ENCODE measurements at places on chromosomes 2 and 18. TPM values are rescaled to one million over a fixed set of nuclear protein-coding genes. Genes with fewer than 3 reads are reported as not detected.

Gene TMEM185B
- 27.1 TPM for total RNA-seq

DNA sequence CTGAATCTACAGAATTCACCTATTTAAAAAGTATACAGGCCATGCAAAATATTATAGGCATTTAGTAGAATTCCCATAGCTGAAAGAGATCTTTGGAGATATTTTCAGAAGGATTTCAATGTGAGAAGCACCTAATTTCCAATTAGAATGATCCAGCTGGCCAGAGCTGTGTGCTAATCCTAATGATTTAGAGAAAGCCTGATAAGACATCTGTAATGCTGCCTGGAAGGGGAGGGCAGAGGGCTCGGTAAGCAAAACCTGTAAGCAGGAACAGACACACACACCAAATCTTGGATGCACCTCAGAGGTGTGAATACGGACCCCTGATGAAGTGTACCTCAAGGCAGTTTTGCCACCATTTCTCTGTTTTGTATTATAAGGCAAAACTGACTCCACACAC is 14.0 kb downstream of the SERTAD2 start:
- DNase-seq: no peak

DNA sequence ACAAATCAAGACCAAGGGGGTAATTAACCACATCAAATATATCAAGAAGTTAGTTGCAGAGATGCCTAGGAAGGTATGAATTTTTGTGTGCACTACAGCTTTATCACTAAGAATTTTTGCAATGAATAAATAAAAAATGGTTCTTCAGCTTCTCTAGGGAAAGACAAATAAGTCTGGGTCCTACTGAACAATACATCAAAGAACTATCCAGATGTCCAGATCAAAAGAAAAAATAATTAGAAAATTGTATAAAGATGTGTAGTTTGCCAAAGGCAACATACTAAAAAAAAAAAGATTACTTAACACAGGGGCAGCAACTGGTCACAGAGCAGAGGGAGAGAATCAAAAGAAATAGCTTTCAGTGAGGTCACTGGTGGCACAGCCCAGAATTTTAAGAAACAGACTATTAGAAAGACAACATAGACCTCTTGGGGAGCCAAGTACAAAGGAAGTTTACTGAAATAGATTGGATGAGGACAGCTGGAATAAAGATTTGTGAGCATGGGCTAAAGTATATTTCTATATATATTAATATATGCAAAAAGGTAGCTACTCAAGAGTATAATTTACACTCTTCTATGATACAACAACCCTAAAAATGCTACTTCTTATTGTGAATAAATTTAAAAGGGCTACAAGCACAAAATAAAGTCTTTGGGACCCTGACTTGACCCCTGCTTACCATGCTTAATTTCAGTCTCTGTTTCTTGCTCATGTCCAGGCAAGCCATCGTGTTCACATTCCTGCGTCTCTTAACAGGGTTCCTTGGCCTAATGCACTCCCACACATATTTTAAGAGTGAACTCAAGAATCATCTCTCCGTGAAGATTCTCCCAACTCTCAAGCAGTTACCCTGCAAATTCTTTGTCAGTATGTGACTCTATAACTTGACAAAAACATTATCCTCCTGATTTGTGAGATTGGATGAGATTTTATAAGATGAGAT is 99.0 kb upstream of the GRB14 start:
- DNase-seq: no peak

- DNase-seq: no peak
Observed at GRCh38 chr2:230583581-230583980, 129.1 kb upstream of the CAB39 start.

DNA sequence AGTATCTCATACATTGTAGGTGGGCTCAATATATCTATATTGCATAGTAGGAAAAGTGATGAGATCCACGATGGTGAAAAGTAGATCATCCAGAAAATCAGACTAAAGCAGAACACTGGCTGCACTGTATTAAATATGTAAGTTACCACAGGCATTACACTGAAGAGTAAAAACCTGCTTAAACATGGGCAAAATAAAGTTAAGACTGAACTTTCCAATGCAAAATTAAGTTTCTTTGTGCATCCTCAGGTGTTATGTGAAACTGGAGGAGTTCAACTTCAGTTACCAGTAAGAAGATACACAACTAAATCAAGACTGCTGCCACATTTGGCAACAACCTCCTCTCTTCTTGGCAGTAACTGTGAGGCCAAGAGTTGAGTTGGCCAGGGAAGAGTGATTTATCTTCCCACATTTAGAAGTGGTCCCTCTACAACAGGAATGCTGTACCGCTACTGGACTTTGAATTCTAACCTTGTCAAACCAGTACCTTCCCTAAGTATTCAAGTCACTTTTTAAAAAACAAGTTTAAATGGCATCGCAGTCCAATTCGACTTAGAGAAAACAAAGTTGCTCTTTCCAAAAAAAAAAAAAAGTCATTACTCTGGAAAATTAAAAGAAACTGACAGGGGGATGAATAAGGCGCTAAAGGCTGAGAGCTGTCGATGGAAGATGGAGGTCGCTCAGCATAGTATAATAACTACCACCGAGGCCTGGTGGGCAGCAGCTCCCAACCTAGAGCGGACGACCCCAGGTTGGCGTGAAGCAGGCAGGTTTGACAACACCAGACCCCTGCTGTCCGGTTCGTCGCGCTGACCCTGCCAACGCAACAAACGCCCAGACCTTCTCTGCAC is 1.1 kb downstream of the MAP4K3 start:
- DNase-seq: no peak

GRCh38 chr2:42249284-42249683 is 80.1 kb downstream of the EML4 start:
- no peak for DNase-seq

DNA sequence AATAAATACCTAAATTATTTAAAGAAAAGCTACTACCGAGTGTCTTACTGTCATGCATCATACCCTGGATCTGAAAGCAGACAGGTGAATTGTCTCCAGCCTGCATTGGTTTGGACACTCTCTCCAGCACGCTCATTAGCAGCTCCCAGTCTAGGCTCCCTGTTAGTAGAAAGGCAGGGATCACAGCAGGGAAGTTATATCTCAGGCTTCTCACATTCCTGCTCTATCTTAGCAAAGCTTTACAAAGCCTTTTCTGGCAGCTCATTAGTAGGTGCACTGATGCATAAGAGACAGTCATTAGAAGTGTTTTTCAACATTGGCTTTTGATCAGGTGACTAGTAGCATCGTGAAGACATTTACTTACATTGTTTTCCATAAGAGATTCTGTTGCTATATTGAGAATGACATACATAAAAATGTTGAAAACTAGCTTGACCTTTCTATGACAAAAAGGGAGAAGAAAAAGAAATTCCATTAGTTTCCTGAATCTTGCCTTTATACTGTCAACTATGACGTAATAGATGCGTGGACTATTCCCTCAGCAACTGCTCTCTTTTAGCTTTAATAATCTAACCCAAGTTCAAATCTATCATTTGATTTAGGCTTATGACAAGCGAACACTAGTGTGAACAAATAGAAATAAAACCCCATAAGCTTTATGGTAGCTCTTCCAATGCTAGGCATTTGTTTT is 408.7 kb upstream of the KCNH7 start:
- DNase-seq: no peak

GRCh38 chr18:1999387-1999786 is 571.9 kb downstream of the METTL4 start:
- DNase-seq: no peak

GRCh38 chr2:9170458-9171130 is 36.0 kb upstream of the ASAP2 start:
- no peak for DNase-seq

- no peak for DNase-seq
Observed at GRCh38 chr2:38613126-38613848, 10.6 kb upstream of the HNRNPLL start.

Gene AGXT
- total RNA-seq: 0.34 TPM

Gene SLC19A3
- not detected for total RNA-seq

DNA sequence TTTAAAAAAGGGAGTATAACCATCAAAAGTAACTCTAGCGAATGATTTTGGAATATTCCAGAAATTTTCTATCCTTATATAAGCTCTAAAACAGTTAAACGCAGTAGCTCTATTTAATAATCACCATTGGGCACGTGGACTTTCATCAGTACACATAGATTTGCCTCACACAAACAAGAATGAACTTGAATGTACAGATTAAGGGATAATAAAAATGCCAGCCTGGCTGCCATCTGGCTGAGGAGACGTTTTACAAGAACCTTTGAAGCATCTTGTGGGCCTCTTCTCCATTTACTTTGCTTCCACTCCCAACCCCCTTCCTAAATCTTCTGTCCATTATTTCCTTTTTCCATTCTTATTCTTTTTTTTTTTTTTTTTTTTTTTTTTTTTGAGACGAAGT is 47.2 kb downstream of the AGAP1 start:
- no peak for DNase-seq

GRCh38 chr2:212227755-212228154 is 310.8 kb downstream of the ERBB4 start:
- DNase-seq: peak; percentile 52

- no peak for DNase-seq
Observed at GRCh38 chr2:211451642-211452041, 895.2 kb downstream of the CPS1 start.

DNA sequence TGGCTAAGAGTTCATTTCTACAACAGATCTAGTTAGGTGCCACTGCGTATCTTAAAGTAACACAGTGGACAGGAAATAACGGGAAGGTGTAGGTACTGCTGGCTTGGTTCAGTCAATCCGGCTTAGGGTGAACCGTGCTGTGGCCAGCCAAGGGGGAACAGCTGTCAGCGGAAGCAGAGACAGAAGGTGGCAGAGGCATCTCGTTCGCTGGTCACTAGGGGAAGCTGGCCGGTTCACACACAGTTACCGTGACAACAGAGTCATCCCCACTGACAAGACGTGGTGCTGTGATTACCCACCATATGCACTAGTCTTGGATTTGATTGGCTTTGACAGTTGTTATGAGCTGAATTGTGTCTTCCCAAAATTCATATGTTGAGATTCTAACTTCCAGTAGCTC is 58.8 kb upstream of the HDAC4 start:
- no peak for DNase-seq

Gene EMX1
- 3.1 TPM for total RNA-seq

- DNase-seq: no peak
Observed at GRCh38 chr18:22494771-22495170, 77.1 kb upstream of the CTAGE1 start.

DNA sequence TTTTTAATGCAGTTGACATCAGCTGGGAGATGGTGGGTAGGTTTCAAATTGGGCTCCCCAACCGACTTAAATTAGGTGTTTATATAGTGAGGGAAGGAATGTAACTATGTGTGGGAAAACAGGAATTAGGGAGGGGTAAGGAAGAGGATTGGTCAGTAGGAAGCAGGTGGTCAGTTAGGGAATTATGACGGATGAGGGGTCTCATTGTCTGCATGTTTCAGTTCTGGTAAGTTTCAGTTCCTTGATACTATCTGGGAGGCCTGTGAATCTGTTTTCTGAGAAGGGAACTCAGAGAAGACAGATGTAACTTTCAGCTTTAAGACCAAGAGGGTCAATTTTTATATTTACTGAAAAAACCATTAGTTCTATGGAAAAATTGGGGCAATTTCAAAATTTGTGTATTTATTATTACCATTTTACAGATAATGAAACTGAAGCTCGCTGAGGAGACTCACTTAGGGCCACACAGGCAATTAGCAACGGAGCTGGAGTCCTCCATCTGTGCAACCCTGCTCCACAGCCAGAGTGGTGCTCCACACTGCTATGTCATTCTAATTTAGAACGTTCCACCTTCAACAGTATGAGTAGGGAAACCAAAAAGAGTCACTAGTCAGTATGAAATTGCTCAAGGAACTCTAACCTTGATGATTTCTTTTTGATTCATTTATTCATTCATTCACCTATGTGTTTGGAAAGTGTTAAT is 36.0 kb upstream of the CCDC195 start:
- DNase-seq: no peak

DNA sequence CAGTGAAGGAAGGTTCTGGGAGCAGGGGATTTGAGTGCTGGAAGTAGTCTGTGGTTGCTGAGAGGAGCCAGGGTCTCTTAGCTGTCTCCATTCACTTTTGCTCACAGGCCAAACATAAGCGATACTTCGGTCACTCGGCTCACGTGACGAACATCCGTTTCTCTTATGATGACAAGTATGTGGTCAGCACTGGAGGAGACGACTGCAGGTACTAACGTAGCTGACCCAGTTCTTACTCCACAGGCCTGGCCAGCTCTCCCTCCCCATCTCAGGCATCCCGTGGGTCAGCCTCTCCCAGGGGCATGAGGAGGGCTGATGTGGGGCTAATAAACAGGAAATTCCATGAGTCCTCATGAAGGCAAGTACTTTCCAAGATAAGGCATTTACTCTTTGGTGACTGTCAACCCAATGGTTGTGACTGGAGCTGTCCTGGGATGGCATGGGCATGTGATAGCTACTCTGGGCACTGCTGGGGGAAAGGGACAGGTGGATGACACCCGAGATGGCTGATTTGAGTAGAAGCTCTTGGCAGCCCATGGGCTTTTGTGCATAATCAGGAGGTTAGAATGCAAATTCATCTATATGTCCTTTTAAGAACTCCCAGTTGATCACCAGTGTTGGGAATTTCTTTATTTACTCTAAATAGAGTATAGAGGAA is 81.6 kb downstream of the RTN4 start:
- DNase-seq: no peak

DNA sequence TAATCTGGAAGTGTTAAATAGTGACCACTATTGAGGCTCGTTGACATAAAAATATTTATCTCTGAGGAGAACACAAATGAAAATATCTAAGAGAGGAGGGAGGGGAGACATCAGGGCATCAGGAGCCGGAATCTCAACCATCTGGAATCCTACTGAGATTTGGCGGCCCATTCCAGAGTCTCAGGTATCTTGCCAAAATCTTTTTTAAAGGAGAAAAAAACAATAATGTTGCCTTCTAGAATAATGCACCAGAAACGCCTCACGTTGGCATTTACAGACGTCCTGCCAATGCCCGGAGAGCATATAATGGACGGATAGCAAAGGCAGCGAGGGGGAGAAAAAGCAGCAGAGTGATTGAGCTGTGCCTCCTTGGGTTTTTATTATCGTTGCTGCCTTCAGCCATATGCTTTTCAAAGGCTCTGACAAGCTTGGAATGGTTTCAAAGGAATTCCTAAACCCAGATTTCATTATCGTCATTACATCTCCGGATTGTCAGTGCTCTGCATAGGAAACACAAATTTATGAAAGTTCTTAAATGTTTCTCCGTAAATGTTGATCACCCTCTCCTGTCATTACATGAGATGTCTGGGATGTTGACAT is 30.9 kb upstream of the EGR4 start:
- no peak for DNase-seq

Gene COLEC12
- not detected for total RNA-seq

DNA sequence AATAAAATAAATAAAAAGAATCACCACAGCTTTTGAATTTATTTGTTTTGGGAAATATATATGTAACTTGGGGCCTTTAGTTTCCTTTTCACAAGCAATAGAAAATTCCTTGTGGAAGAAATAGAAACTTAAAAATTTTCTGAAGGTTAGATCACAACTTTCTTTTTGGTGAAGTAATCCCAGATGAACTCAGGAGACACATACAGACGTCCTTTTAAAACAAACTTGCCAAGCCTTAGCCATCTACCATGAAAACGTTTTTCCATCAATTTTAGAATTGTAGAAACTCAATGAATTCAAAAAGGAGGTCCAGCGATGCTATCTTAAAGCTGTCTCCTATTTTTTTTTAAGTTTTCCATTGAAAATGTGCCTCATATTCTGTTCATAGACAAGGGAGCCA is 225.6 kb downstream of the ASXL3 start:
- DNase-seq: no peak

- no peak for DNase-seq
Observed at GRCh38 chr2:226483745-226484619, 315.6 kb downstream of the IRS1 start.

Measured in HCT116 (cell line).